Stimulated activated naive CD4-positive, alpha-beta T cell (primary cell): ENCODE measurements at places on chromosomes 11 and 22.

DNA sequence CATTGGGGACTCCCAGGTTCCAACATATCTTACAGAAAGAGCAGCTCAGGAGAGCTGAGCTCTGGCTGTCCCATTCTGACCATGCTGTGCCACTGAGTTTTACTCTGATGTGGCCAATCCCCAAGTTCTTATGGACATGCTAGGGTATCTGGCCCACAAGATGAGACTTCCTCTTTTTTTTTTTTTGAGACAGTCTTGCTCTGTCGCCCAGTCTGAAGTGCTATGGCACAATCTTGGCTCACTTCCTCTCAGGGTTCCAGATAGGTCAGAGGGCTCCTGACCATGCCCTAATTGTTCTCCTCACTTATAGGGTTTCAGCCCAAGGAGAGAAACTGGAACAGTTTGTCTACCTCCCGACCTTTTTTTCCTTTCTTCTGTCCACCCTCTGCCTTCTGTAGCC, 152.3 kb upstream of the CCDC90B start:
- no peak for DNase-seq

- DNase-seq, result no peak
Measured at GRCh38 chr11:35214792-35215193, 75.8 kb downstream of the CD44 start.

DNA sequence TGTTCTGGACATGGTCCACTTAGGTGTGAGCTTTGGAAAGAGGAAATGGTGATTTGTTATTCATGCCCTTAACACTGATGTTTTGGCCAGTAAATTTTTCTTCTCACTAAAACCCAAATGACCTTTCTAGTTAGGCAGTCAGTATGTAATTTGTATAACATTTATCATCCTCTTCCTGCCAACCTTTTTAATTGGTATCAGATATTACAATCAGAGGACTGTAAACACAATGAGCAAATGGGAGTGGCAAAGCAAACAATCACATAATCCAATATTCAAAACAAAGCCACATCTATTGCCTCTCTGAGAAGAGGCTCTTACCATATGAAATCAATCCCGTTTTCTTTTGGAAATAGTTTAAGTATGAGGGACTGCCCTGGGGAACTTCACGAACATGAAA, 49.1 kb downstream of the BBOX1 start:
- DNase-seq, result no peak

DNA sequence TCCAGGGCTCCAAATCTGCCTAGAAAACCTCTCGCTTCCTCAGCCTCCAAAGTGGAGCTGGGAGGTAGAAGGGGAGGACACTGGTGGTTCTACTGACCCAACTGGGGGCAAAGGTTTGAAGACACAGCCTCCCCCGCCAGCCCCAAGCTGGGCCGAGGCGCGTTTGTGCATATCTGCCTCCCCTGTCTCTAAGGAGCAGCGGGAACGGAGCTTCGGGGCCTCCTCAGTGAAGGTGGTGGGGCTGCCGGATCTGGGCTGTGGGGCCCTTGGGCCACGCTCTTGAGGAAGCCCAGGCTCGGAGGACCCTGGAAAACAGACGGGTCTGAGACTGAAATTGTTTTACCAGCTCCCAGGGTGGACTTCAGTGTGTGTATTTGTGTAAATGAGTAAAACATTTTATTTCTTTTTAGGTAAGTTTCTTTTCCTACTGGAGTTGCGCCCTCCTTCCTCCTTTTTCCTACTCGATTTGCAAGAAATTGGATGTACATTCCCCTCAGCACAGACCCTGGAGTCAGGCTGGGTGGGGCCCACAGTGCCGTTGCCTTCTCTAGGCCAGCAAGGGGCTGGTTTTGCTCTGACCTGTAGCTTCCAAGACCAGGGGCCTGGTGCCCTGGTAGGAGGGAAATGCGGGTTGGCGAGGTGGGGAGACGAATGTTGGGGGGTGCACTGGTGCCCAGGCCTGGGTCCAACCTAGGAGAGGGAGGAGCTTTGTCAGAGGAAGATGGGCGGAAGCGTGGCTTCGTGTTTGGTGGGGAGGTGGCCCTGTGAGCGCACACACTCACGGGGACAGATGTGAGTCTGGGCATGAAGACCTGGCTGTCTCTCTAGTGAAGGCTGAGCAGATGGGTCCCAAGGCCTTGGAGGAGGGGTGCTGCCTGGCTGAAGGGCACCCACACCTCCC, 50.6 kb downstream of the ST14 start:
- DNase-seq, result no peak

GRCh38 chr11:65538915-65539743, 14.2 kb downstream of the SCYL1 start:
- DNase-seq, result no peak

GRCh38 chr11:59849129-59849528, 3.8 kb upstream of the CBLIF start:
- no peak for DNase-seq

GRCh38 chr11:36478700-36479329, 31.3 kb downstream of the TRAF6 start:
- no peak for DNase-seq

- peak; percentile 41 for DNase-seq
Measured at GRCh38 chr22:19607192-19608002, 83.2 kb upstream of the CLDN5 start.

DNA sequence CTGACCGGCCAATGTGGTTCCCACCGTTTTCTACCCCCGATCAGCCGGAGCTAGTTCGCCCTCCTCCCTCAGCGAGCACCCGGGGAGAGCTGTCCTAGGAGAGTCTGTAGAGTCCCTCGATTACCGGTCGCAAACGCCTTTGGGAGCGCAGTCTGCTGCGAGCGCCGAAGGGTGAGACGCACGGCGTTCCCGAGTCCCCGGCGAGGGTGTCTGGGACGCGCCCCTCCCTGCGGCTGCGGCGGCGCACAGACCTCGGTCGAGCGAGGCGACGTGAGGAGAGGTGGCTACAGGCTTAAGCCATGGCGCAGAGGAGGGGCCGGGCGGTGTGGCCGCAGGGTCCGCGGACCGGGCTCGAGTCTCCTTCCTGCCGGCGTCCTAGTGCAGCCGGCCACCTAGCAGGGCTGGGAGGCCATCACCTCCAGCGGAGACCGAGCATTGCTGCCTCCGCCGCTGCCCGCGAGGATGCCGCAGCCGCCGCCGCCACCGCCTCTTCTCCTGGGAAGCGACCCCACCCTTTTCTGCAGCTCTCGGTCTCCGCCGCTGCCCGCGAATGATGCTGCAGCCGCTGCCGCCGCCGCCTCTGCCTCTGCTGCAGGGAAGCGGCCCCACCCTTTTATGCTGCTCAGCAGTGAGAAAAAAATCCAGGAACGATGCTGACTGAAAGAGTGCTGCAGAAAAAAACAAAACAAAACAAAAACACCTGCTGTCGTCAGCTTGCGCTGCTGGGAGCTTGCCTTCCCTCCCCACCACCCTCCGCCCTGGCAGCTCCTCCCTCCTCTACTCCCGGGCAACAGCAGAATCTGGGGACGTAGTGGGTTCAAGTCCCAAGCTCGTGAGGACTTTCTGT, at the start of gene MAP6:
Gene MAP6 (minus strand): TSS at position 588 of the 847 bp plus-strand sequence. CDS start 669 bp downstream, outside the sequence.
- DNase-seq, result no peak

GRCh38 chr11:94792451-94792850, 24.3 kb downstream of the AMOTL1 start:
- no peak for DNase-seq
